ENCODE measurements at places on chromosomes 4 and X.

DNA sequence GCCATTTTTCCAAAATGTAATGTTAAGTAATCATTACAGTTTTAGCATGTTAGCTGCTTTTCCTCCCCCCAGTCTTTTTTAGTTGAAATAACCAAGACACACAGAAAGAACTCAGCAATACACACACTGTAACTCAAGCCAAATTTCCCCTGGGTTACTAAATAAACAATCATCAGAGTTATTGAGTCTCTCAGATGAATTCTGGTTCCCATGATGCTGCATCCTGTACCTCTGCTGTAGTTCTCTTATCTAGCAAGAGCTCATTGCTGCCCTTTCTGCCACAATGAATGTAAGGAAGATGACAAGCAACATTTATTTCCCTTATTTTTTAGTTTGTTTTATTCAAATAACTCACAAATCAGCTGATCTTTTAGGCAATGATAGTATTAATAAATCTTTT is 185.1 kb downstream of the ARHGAP6 start:
- DNase-seq, result no peak

- no peak for DNase-seq
Observed at GRCh38 chr4:1253831-1254230, 4.9 kb upstream of the CTBP1 start.

DNA sequence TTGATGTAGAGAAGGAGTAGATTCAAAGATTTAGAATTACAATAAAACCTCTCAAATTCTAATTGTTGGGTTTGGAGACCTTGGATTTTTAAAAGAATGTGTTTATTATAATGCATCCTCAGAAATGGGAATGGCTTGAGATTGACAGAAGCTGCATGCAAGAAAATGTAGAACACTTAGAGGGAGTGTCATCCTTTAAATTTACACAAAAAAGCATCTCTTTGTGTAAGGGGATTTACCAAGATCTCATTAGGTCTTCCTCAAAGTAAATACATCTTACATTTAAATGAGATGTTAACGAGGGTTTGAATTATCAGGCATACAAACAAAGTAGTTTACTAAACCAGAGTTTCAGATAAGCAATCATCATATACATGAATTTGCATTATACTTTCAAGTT is 615.0 kb downstream of the FAM133A start:
- DNase-seq, result no peak

DNA sequence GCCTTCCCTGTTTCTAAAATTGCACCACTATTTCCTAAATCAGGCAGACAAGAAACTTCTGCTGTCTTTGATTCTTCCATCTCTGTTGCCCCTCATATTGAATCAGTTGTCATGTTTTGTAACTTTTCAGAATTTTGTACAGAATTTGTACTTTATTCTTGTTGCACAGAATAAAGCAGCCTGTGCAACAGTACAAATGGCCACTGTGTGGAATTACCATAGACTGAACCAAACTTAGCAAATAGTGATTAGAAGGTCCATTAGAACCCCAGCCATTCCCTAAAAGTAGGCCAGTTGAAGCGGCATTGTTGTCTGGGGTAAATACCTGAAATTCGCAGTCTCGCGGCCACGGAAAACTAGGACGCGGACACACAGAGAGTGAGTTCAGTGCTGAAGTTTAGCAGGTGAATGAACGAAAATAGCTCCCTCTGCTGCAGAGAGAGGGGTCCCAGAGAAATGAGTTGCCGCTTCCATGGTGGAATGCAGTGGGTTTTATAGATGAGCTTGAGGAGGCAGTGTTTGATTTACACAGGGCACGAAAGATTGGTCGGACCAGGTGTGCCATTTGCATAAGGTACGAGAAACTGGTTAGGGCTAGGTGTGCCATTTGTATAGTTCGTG is 71.8 kb downstream of the C4orf33 start:
- DNase-seq, result no peak

GRCh38 chrX:13836575-13836974 is 19.7 kb upstream of the GPM6B start:
- DNase-seq, result no peak

DNA sequence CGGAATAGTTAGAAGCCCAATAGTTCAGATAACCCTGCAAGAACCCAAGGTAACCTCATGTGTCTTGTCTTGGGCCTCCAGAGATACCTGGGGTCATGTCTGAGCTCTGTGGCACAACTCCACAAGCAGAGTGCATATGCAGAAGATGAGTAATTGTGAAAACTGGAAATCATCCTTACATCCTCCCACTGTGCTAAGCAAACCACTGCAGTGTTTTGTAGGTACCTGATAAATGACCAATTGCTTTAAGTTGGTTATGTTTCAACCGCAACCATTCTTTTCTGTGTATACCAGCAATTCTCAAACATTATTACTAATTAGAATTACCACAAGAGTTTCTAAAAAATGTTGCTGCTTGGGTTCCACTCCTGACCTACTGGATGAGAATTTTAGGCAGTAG is 73.2 kb downstream of the CBLL2 start:
- DNase-seq, result no peak

DNA sequence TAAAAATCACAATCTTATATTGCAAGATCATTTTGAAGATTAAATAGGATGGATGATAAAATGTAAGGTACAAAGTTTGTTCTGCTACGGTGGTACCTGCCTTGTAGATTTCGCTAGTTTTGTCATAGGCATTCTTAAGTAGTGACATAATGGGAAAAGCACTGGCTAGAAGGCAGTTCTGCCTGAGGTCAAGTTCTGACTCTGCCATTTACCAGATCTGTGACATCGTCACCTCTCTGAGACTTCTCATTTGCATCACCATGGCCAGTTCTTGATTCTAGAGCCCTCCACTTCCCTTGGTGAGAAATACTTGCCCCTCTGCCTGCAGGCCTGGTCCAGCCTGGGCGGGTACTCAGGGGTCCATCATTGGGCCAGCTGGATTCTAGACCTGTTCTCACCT is 85.2 kb downstream of the HS3ST1 start:
- no peak for DNase-seq

- DNase-seq, result no peak
Observed at GRCh38 chr4:99208719-99209075, 10.3 kb downstream of the ADH6 start.

DNA sequence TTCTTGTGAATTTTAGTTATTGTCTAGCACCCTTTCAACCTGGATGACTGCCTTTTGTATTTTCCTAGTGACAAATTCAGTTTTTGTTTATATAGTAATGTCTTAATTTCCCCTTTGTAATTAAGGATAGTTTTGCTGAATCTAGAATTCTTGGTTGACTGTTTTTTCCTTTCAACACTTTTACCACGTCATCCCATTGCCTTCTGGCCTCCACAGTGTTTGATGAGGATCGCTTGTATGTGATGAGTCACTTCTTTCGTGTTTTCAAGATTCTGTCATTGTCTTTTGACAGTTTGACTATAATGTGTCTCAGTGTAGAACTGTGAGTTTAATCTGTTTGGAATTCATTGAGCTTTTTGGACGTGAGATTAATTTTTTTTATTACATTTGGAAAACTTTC is 30.1 kb downstream of the KDM6A start:
- DNase-seq, result no peak

- DNase-seq, result no peak
Observed at GRCh38 chrX:989959-990510, 222.4 kb downstream of the CRLF2 start.

GRCh38 chr4:84401701-84402306 is 97.3 kb downstream of the NKX6-1 start:
- DNase-seq, result no peak

DNA sequence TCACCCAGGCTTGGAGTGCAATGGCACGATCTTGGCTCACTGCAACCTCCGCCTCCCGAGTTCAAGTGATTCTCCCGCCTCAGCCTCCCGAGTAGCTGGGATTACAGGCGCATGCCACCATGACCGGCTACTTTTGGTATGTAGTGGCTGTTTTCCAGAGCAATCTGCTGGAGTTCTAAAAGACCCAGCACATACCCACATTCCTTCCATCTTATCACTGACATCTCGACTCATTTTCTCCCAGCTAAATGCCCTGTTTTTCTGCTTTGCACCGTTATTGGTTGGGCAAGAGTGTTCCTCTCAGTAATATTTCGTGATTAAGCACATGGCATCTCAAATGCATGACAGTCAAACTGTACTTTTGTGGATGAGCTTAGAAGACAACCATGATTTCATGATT is 53.7 kb downstream of the PRKX start:
- DNase-seq, result no peak

- DNase-seq, result no peak
Observed at GRCh38 chr4:37430718-37431416, 186.3 kb downstream of the NWD2 start.

DNA sequence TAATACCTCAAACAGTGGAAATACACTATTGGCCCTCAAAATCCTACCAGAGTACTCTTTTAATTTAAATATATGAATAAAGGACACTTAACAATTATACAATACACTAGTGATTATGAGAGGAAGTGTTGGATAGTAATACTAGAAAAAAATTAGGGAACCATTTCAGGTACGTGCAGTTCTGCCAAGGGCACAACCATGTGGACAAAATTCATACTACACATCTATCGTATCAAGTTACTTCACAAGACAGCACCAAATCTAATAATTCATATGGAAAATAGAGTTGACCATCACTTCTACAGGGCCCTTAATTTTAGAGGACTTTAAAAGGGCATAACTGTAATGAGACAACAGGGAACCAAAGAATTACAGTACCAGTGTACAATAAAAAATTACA is 69.2 kb upstream of the ZCCHC13 start:
- DNase-seq, result no peak

DNA sequence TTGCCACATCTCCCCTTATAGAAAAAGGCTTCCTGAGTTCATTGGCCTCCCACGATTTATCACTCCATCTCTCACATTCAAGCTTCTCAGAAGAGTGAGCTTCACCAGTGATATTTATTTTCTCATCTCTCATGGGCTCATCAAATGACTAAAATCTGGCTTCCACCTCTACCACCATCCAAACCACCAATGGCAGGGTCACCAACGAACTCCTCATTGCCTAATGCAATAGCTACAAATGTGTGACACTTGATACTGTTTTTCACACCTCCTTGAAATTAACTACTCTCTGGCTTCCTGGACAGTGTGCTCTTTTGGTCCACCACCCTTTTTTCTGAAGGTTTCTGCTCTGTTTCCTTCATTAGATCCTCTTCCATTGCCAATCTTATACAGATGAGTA is 129.0 kb downstream of the SH2D1A start:
- no peak for DNase-seq

- no peak for DNase-seq
Observed at GRCh38 chr4:8097721-8098345, 60.8 kb downstream of the ABLIM2 start.

- no peak for DNase-seq
Observed at GRCh38 chr4:85798012-85798770, 323.2 kb downstream of the ARHGAP24 start.

GRCh38 chrX:110346681-110347080 is 12.0 kb upstream of the RTL9 start:
- DNase-seq, result no peak

DNA sequence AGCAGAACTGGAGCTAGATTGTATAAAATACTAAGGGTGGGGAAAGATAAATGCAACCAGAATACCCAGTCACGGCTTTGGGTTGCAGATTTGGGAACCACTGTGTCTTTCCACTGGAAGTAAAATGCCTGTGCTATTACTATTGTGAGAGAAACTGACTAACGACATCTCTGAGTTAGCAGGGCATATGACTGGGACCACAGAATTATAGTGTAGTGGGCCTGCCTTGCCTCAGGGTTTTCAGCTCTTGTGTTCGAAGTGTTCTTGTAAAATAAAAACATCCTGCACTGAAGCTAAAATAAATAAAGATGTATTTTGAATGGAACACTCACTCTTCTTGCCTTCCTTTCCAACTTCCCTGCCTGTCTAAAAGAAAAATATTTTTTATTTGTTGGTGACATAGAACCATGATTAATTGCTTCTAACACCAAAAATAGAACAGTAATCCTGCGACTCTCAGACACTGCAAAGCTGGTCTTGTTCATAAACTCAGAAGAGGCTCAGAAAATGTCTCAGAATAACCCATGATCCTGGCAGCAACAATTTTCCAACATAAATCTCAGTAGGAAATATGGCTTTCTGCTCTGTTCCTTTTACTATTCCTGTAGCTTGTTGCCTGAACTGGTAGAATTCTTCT is 104.2 kb downstream of the FAM47B start:
- no peak for DNase-seq

- no peak for DNase-seq
Observed at GRCh38 chr4:124948976-124949597, 236.6 kb upstream of the ANKRD50 start.
